ENCODE measurements at places on chromosomes 11 and 22. TPM values are rescaled to one million over a fixed set of nuclear protein-coding genes. Genes with fewer than 3 reads are reported as not detected.

- no peaks in the 10 kb centered on the region for H3K4me1 ChIP-seq
- no peak overlapping the region for H3K27ac ChIP-seq
- no peak for DNase-seq
- H3K4me3 ChIP-seq = no peak overlapping the region
- H3K27me3 ChIP-seq = no peaks in the 10 kb centered on the region
Measured at GRCh38 chr11:16912692-16913111, 101.5 kb downstream of the PLEKHA7 start.

DNA sequence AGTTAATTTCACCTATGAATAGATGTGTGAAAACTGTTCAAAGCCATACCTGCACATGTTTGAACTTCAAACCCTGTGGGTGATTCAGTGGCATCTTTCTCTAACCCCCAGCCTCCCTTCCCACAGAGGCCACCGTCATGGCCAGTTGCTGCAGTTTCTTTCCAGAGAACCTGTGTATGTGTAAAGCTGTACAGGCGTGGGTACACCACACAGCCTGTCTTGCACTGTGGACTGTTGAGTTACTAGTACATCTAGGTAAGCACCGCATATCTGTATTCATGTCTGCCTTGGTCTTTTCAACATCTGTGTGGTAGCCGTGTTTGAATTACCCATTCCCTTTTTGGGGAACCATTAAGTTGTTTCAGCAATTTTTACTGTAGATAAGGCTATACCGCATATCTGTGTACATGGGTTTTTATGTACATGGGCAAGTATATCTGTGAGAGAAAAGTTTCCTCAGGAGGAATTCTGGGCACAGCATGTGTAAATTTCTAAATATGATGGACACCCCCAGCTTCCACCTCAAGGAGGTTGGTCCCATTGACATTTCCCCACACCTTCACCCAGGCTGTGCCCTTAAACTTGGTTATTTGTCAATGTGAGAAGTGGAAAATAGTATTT lies 13.9 kb downstream of the NEAT1 start:
- H3K27ac ChIP-seq = peak overlapping the region; percentile 65
- H3K27me3 ChIP-seq = no peaks in the 10 kb centered on the region
- H3K4me3 ChIP-seq = no peak overlapping the region
- DNase-seq = no peak
- no peaks in the 10 kb centered on the region for H3K36me3 ChIP-seq

FOSL1 gene
- total RNA-seq = 20.9 TPM

DNA sequence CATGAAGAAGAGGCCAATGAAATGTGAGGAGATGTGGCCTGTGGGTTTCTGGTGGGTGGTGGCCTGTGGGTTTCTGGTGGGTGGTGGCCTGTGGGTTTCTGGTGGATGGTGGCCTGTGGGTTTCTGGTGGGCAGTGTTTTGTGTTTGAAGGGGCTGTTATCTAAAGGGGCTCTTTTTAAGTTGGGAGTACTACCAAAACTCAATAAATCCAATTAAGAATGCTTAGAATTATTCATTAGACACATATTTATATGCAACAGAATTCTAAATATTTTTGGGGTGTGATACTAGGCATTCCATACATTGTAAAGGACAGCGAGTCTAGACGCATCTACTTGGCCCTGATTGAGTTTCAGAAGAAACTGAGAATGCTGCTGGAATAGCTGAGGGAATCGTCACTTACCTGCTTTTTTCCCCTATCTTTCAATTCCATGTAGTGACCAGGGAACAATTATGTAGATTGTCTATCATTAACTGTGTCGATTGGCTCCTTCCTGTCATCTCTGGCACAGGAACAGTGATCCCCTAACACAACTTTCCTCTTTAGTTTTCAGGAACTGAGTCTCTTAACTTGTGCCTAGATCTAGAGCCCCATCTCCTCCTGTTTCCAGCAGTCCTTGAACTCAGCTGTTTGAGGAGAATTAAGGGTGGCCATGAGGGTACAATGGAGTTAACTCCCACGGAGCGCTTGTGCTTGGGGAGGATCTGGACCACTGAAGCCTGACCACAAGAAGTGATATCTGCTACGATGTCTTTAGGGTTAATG lies 37.3 kb upstream of the TOP3B start:
- H3K27ac ChIP-seq = no peak overlapping the region
- H3K4me3 ChIP-seq = no peak overlapping the region
- no peak for DNase-seq
- H3K4me1 ChIP-seq = no peaks in the 10 kb centered on the region
- H3K36me3 ChIP-seq = no peaks in the 10 kb centered on the region

DNA sequence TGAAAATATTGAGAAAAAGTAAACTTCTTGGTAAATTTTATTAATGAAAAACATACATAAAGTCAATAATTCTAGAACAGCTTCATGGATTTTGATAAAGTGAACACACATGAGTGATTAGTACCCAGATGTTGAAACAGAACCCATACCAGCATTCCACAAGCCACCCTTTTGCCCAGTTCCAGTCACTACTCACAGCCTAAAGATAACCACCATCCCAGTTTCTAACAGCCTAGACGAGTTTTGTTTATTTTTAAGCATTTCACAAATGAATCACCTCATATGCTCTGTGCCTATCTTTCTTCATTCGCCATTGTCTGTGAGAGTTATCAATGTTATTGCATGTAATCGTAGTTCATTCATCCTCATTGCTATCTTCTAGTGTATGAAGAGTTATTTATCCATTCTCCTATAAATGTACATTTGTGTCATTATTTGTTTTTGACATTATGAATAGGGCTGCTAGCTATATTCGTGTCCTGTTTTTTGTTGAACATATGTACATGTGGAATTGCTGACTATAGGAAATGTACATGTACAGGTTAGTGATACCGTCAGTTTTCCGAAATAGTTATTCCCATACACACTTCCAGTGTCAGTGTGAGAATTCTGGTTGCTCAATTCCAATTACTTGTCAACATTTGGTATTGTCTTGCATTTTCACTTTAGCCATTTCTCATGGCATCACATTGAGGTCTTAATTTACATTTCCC lies 44.5 kb upstream of the TEAD1 start:
- no peak for DNase-seq
- no peaks in the 10 kb centered on the region for H3K27me3 ChIP-seq
- no peaks in the 10 kb centered on the region for H3K4me1 ChIP-seq
- no peak overlapping the region for H3K4me3 ChIP-seq
- no peaks in the 10 kb centered on the region for H3K36me3 ChIP-seq

DNA sequence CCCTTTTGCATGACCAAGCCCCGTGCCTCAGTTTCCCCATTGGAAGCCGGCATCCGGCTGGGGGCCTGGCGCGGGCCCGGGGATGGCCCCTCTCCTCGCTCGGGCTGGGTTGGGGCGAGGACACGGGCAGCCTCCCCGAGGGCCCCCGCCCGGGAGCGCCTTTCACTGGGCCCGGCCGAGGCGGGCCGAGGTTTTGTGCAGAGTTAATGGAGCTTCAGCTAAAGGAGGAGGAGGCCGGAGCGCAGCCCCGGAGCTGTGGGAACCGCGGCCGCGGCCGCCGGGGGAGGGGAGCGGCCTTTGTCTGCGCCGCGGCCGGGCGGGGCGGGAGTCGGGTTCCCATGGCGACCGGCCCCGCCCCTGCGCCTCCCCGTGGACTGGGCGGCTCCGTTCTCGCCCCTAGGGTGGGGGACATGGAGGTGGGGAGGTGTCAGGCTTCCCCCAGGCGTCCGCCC lies 1.4 kb upstream of the MAPK11 start:
- H3K27ac ChIP-seq = no peak overlapping the region
- H3K27me3 ChIP-seq = no peaks in the 10 kb centered on the region
- peaks cover 14% of the 10 kb centered on the region for H3K36me3 ChIP-seq
- peaks cover 62% of the 10 kb centered on the region for H3K4me1 ChIP-seq
- H3K4me3 ChIP-seq = peak overlapping the region; percentile 57

- no peaks in the 10 kb centered on the region for H3K36me3 ChIP-seq
- no peak overlapping the region for H3K27ac ChIP-seq
- peaks cover 13% of the 10 kb centered on the region for H3K4me1 ChIP-seq
Measured at GRCh38 chr11:19953909-19954308, 206.4 kb downstream of the DBX1 start.

GRCh38 chr22:29484642-29485041 lies 4.6 kb downstream of the NEFH start:
- peaks cover 16% of the 10 kb centered on the region for H3K4me1 ChIP-seq
- no peak overlapping the region for H3K27ac ChIP-seq
- peaks cover 9% of the 10 kb centered on the region for H3K27me3 ChIP-seq

DNA sequence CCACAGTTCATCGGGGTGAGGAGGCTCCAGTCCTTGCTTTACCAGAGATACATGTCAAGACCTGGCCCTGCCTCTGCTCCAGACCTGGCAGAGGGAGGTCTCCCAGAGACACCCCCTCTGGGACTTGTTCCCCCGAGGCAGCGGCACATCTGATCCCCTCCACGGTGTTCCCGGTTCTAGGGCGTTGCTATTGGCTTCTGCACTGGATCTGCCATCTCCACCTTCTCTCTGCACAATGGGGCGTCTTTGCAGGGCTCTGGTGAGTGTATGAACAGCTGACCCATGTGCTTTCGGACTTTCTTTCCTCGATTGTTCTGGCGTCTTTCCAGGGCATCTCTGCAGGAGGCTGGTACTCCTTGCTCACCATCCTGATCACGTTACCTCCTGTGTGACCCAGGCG lies 930.4 kb downstream of the TBC1D22A start:
- no peaks in the 10 kb centered on the region for H3K27me3 ChIP-seq
- no peak overlapping the region for H3K4me3 ChIP-seq
- H3K4me1 ChIP-seq = no peaks in the 10 kb centered on the region
- H3K27ac ChIP-seq = no peak overlapping the region
- H3K36me3 ChIP-seq = no peaks in the 10 kb centered on the region

- H3K36me3 ChIP-seq = no peaks in the 10 kb centered on the region
- no peak overlapping the region for H3K4me3 ChIP-seq
- peaks cover 14% of the 10 kb centered on the region for H3K4me1 ChIP-seq
- DNase-seq = no peak
- H3K27me3 ChIP-seq = no peaks in the 10 kb centered on the region
- no peak overlapping the region for H3K27ac ChIP-seq
Measured at GRCh38 chr11:118170882-118171268, 5.6 kb downstream of the SCN2B start.

GRCh38 chr11:80846979-80847378 lies 1406.1 kb upstream of the TENM4 start:
- no peak overlapping the region for H3K4me3 ChIP-seq
- H3K27ac ChIP-seq = no peak overlapping the region
- H3K27me3 ChIP-seq = no peaks in the 10 kb centered on the region

DNA sequence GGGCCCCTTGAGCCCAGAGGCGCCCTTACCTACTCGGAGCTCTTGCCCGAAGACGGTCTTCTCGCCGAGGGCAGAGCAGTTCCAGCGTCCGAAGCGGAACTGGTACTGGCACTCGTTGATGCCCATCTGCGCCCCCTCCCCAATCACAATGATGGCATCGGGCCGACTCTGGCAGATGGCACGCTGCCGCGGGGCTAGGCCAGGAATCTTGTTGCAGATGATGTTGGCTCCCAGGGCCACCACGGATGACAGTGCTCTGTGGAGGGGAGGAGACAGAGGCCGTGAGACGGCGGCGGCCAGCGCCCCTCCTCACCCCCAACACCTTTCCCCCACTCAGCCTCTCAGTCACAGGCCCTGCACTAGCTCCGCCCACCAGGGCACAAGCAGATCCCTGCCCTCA lies 27.1 kb downstream of the WNT7B start:
- no peaks in the 10 kb centered on the region for H3K27me3 ChIP-seq
- no peak overlapping the region for H3K4me3 ChIP-seq
- no peak for DNase-seq
- H3K4me1 ChIP-seq = no peaks in the 10 kb centered on the region

- no peaks in the 10 kb centered on the region for H3K36me3 ChIP-seq
- DNase-seq = peak; percentile 56
- no peaks in the 10 kb centered on the region for H3K27me3 ChIP-seq
- H3K4me1 ChIP-seq = no peaks in the 10 kb centered on the region
Measured at GRCh38 chr22:49739138-49739537, 88.5 kb downstream of the BRD1 start.

FDXACB1 gene
- total RNA-seq = not detected

- H3K4me1 ChIP-seq = no peaks in the 10 kb centered on the region
- H3K36me3 ChIP-seq = peaks cover 10% of the 10 kb centered on the region
- DNase-seq = no peak
- no peak overlapping the region for H3K27ac ChIP-seq
- H3K4me3 ChIP-seq = no peak overlapping the region
Measured at GRCh38 chr11:72292106-72292785, 48.3 kb upstream of the PHOX2A start.

- peaks cover 16% of the 10 kb centered on the region for H3K4me1 ChIP-seq
- DNase-seq = no peak
- no peaks in the 10 kb centered on the region for H3K36me3 ChIP-seq
- no peaks in the 10 kb centered on the region for H3K27me3 ChIP-seq
- H3K4me3 ChIP-seq = no peak overlapping the region
Measured at GRCh38 chr11:35905646-35906276, 38.1 kb upstream of the LDLRAD3 start.

GRCh38 chr11:26953770-26954392 lies 40.0 kb upstream of the FIBIN start:
- no peak overlapping the region for H3K27ac ChIP-seq
- H3K4me1 ChIP-seq = peaks cover 14% of the 10 kb centered on the region
- no peaks in the 10 kb centered on the region for H3K27me3 ChIP-seq
- H3K4me3 ChIP-seq = no peak overlapping the region
- DNase-seq = no peak

DDX25 gene
- total RNA-seq = not detected

GRCh38 chr11:91104237-91104636 lies 881.4 kb upstream of the CHORDC1 start:
- no peaks in the 10 kb centered on the region for H3K36me3 ChIP-seq
- H3K4me1 ChIP-seq = no peaks in the 10 kb centered on the region

- DNase-seq = no peak
- no peaks in the 10 kb centered on the region for H3K36me3 ChIP-seq
- no peak overlapping the region for H3K4me3 ChIP-seq
- H3K4me1 ChIP-seq = no peaks in the 10 kb centered on the region
- H3K27me3 ChIP-seq = no peaks in the 10 kb centered on the region
Measured at GRCh38 chr22:28766628-28767027, 5.9 kb upstream of the CCDC117 start.

CRYBA4 gene
- total RNA-seq = not detected

DNA sequence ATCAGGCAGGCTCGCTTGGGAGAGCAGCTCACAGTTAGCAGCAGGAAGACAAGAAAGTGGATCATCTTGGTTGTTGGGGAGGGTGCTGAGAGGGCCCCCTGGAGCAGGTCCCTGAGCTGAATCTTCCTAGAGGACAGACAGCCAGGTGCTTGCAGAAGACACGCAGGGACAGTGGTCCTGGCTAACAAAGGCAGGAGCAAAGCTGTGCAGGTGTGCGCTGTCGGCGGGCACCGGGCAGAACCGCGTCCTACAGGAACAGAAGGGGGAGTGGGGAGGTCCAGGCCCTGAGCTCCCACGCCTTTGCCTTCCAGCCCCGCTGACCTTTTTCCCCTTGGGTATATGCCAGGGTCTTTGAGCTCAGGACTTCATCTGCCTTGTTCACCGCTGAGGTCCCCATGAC lies 30.1 kb upstream of the PARVB start:
- H3K36me3 ChIP-seq = no peaks in the 10 kb centered on the region
- no peak overlapping the region for H3K4me3 ChIP-seq
- H3K27me3 ChIP-seq = no peaks in the 10 kb centered on the region

KRTAP5-9 gene
- total RNA-seq = not detected

All from vagina (tissue), 2 donors.